Right renal pelvis (tissue), 4 donors: ENCODE measurements at places on chromosomes 3 and 15.

GRCh38 chr3:93988283-93988682 lies 8.3 kb downstream of the ARL13B start:
- no peak for DNase-seq

- DNase-seq: no peak
These were observed 1.6 kb upstream of the KLF15 start for GRCh38 chr3:126358816-126359181.

DNA sequence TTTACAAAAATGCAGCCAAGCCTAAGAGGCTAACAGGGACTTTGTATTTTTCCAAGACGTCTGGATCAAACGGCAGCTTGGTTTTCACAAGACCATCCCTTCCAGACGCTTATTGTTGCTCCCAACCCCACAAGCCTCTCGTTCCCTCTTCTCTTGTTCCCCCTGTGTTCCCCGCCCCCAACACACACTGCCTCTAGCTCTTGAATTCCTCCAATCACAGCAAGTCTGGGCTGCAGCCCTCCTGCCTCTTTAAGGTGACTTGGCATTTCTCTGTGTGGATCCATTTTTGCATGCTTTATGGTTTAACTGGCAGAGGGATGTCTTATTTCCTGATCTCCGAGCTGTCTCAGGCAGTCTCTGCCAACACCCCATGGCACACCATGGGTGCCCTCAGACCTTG lies 182.2 kb downstream of the ABHD5 start:
- no peak for DNase-seq

GRCh38 chr3:155370764-155371503 lies 77.5 kb upstream of the STRIT1 start:
- DNase-seq: no peak

DNA sequence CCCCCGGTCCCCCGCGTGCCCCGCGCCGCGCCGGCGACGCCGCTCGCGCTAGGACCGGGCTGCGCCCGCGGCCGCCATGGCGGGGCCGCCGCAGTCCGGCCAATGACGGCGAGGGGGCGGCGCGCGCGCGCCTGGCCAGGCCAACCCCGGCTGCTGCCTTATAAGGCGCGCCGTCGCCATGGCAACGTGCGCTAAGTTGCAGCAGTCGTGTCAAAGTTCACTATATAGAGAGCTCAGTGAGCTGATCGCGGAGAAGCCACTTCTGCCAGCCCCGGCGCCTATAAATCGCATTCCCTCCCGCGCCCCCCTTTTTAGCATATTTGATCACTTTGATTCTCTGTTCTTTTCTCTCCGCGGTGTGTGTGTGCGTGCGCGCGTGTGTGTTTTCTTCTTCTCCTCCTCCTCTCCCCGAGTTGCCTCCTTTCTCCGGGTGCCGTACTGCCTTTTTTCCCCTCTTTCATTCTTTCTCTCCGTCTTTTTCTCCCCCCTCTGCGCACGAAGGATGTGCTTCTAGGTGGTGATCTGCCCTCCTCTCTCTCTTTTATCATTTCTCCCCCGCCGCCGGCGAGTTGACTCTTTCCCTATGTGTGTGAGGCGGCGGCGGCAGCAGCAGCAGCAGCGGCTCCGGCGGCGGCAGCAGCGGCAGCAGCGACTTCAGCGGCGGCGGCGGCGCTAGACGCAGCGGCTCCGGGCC lies at the start of gene NR2F2:
TSS of gene NR2F2 (plus strand) at position 251 of the 694 bp plus-strand sequence. CDS start 1,406 bp downstream, outside the sequence.
- peak; percentile 98 for DNase-seq

GRCh38 chr3:171001957-171002694 lies 24.4 kb downstream of the SLC2A2 start:
- no peak for DNase-seq

GRCh38 chr3:88141458-88142083 lies 8.2 kb upstream of the C3orf38 start:
- DNase-seq: no peak

DNA sequence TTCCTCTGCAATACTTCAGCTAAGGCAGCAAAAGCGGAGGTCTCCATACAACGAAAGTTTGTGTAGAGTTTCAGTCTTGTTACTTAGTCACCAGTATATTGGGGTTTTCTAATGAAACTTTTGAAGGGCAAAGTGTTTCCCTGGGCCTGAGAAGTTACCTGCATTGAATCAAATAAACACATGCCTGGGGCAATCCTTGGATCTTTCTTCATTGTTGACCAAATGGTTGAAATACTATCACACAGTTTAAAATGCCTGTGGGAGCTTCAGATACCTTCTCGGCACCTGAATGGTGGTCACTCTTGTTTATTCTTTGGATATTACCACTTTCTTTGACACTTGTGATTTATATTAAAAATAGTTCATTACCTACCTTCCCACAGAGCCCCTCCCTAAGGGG lies 988 bp upstream of the CHSY1 start:
- DNase-seq: no peak

DNA sequence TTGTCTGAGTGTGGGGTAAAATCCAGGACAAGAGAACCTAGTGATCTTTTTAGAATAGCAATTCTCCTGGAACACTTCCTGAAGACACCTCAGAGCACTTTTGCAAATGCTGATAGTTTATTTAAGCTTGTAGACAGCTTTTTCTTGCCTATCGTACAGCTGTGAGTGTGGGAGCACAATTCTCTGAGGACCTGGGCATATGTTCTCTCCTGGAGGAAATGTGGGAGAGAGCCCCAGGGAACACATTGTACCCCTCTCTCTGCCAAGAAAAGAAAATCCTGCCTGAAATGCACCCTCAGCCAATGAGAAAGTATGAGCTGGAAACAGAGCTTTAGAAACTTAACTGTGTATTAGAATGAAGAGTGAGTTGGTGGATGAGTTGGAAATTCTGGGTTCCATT lies 308.3 kb upstream of the SEMA6D start:
- DNase-seq: no peak

DNA sequence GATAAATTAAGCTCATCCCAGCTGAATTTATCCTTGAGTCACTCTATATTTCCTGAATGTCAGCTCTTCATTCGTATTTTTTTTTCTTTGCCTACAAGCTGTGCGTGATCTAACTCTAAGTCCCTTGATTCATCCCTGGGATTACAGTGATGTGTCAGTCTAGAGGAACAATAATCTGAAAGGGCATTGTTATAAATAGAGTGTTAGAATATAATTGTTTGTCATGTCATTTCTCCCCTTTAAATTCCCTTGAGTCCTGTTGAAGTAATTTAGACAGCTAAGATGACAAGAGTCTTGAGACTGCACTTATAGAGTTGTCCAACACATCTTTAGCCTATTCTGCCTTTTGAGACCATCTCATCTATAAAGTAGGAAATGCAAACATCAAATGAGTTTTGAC lies 621.8 kb downstream of the ZIC1 start:
- no peak for DNase-seq

GRCh38 chr15:72406936-72407335 lies 8.8 kb downstream of the TMEM202 start:
- no peak for DNase-seq

GRCh38 chr3:27659279-27660021 lies 62.7 kb downstream of the EOMES start:
- DNase-seq: no peak

GRCh38 chr3:63945558-63946096 lies 33.4 kb upstream of the SCAANT1 start:
- no peak for DNase-seq

GRCh38 chr3:73332558-73332957 lies 271.1 kb downstream of the EBLN2 start:
- no peak for DNase-seq

GRCh38 chr3:188046561-188047211 lies 107.3 kb upstream of the LPP start:
- no peak for DNase-seq

- DNase-seq: no peak
These were observed 405.5 kb upstream of the TPM1 start for GRCh38 chr15:62636823-62637573.
